ENCODE measurements at places on chromosomes 11 and 22. TPM values are rescaled to one million over a fixed set of nuclear protein-coding genes. Genes with fewer than 3 reads are reported as not detected.

The FOLH1 gene
- polyA plus RNA-seq, result not detected

The YPEL1 gene
- 2.8 TPM for polyA plus RNA-seq

The SGSM1 gene
- polyA plus RNA-seq, result 2.1 TPM

The OR2AG1 gene
- polyA plus RNA-seq, result not detected

The INSC gene
- polyA plus RNA-seq, result 0.42 TPM

The SAA1 gene
- 6.0 TPM for polyA plus RNA-seq

The FERMT3 gene
- polyA plus RNA-seq, result 7.9 TPM

The DAGLA gene
- polyA plus RNA-seq, result 3.3 TPM

The GPHA2 gene
- not detected for polyA plus RNA-seq

The NEFH gene
- polyA plus RNA-seq, result 0.08 TPM

The KDELR3 gene
- polyA plus RNA-seq, result 7.8 TPM

The MLC1 gene
- 0.03 TPM for polyA plus RNA-seq

The PRSS23 gene
- polyA plus RNA-seq, result 3.0 TPM

The HTR3B gene
- polyA plus RNA-seq, result not detected

The SEPTIN3 gene
- polyA plus RNA-seq, result 0.08 TPM

The BIRC3 gene
- polyA plus RNA-seq, result 1.6 TPM

The APOL5 gene
- polyA plus RNA-seq, result 0.07 TPM

The P4HA3 gene
- 0.98 TPM for polyA plus RNA-seq

The DDX25 gene
- polyA plus RNA-seq, result not detected

The PATE4 gene
- polyA plus RNA-seq, result not detected

The PKNOX2 gene
- polyA plus RNA-seq, result 4.0 TPM

The DCDC1 gene
- polyA plus RNA-seq, result not detected

The SOX10 gene
- 1.8 TPM for polyA plus RNA-seq

The OR8D1 gene
- not detected for polyA plus RNA-seq

The CDHR5 gene
- polyA plus RNA-seq, result 0.07 TPM

The ATG2A gene
- polyA plus RNA-seq, result 16.1 TPM

The PRG3 gene
- not detected for polyA plus RNA-seq

The CCDC89 gene
- polyA plus RNA-seq, result 0.11 TPM

The ART1 gene
- polyA plus RNA-seq, result not detected

The YPEL4 gene
- polyA plus RNA-seq, result 0.28 TPM

The MYRF gene
- 0.11 TPM for polyA plus RNA-seq

The CDC42BPG gene
- 0.12 TPM for polyA plus RNA-seq

The INCENP gene
- polyA plus RNA-seq, result 7.7 TPM

The CYP2D6 gene
- 0.19 TPM for polyA plus RNA-seq

The SLCO2B1 gene
- polyA plus RNA-seq, result 9.8 TPM

The TRIM51 gene
- polyA plus RNA-seq, result not detected

The ROBO4 gene
- 17.7 TPM for polyA plus RNA-seq

The SLC29A2 gene
- 18.2 TPM for polyA plus RNA-seq

The CASP1 gene
- 4.8 TPM for polyA plus RNA-seq

The C11orf97 gene
- polyA plus RNA-seq, result not detected

The KRTAP5-9 gene
- not detected for polyA plus RNA-seq

The CLMP gene
- 10.9 TPM for polyA plus RNA-seq

The CALCA gene
- 2.1 TPM for polyA plus RNA-seq

The RIMBP3C gene
- not detected for polyA plus RNA-seq

The OR2D2 gene
- polyA plus RNA-seq, result not detected

The PPP2R5B gene
- 27.1 TPM for polyA plus RNA-seq

The PHRF1 gene
- 16.1 TPM for polyA plus RNA-seq

The SPTY2D1 gene
- polyA plus RNA-seq, result 1.7 TPM

The TTC36 gene
- polyA plus RNA-seq, result not detected

The DDTL gene
- polyA plus RNA-seq, result 6.7 TPM

The MYBPC3 gene
- 425 TPM for polyA plus RNA-seq

The OMP gene
- polyA plus RNA-seq, result not detected

The ARHGEF17 gene
- 27.5 TPM for polyA plus RNA-seq

The KCNK7 gene
- 0.42 TPM for polyA plus RNA-seq

The RBX1 gene
- 119 TPM for polyA plus RNA-seq

Data from heart left ventricle (tissue), 16 donors.